Uterus (tissue), 4 donors: ENCODE measurements at places on chromosomes 2 and 18.

GRCh38 chr2:105149272-105149671 lies 92.3 kb upstream of the GPR45 start:
- DNase-seq = no peak

DNA sequence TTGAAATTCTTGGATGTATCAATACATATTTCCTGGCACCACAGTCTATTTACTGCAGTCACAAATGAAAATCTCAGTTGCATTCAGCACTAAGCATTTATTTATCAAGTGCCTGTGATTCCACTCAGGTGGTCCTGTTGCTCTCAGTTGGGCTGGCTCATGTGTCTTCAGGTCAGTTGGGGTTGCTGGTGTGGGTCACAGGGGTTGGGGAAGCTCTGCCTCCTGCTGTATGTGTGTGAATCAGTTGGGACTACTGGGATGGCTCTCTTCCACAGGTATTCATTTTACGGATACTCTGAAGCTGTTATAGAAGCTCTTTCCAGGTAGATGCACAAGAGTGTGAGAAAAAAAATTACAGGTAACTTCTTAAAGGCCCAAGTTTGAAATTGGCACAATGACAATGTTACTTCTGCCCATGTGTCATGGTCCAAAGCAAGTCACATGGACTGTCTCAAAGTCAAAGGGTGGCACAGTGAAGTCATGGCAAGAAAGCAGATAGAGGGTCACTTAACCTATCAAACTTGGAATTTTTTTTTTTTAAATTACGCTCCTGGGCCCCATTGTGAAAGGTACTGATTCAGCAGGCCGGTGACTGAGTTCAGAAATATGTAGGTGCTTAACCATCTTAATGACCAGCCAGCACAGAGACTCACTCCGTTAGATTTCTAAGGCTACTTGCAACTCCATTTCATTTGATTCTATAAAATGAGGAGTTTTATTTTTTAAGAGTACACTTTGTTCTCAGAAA lies 249.2 kb upstream of the GCFC2 start:
- no peak for DNase-seq

DNA sequence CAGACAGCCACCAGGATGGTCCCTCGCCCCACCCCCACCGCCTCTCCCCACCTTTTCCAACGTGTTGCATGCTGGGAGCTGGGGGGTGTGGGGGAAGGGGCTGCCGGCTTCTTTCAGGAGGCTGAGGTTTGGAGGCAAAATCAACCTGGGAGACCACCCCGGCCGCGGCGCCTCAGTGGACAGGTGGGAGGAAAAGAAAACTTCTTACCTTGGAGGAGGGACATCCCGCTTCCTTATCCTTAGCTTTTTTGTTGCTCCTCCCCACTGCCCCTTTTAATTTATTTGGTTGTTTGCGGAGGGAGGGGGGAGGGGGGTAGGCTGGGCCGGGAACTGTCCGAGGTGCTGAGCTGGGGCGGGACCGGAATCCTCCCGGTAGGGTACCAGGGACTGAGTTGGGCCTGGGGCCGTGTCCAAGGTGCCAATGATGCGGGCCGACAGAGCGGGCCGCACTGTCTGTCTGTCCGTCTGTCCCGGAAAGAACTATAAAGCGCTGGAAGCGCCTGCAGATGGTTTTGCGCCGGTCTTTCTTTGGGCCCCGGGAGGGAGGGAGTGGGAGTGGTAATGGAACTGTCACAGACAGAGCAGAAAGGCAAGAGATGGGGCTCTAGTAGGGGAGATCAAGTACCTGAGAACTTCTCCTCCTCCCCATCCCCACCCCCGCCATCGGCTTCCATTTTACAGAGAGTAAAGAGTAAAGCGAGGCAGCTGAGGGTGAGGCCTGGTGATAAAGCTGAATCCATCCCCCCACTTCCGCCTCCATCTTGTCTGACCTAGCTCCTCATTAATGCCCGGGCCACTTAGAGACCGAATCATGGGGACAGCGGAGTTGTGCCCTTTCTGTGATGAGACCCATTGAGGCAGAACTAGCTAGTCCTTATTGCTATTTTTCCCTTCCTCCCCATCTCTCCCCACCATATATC lies 2.4 kb downstream of the CDK5R2 start:
- DNase-seq = no peak

- DNase-seq = no peak
Observed at GRCh38 chr2:148282201-148282600, 261.3 kb downstream of the MBD5 start.

DNA sequence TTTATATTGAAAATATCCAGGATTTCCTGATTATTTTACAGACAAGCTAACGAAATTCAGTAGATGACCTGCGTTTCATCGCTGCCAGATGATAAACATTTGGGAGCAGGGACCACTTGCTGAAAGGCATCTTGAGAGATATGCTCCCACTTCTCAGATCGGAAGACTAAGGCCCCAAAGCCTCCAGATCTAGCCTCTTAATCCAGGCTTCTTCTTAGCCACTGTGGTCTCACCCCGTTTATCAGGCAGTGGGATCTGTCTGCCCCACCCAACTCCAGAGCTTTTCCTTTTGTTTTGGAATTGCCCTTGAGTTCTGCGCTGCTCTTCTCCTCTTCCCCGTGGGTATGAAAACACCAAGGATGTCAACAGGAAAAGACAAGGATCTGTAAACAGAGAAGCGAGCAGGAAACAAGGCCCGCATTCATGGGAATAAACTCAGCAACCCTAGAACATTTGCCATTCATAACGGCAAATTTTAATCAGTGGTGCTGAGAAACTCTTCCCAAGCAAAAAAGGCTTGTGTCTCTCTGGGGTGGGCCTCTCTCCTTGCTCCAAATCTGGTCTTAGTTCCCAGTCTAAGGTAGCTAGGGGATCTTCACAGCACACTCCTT lies 21.4 kb downstream of the MYL12B start:
- DNase-seq = no peak

- DNase-seq = no peak
Observed at GRCh38 chr2:45445037-45445436, 166.0 kb downstream of the SRBD1 start.

DNA sequence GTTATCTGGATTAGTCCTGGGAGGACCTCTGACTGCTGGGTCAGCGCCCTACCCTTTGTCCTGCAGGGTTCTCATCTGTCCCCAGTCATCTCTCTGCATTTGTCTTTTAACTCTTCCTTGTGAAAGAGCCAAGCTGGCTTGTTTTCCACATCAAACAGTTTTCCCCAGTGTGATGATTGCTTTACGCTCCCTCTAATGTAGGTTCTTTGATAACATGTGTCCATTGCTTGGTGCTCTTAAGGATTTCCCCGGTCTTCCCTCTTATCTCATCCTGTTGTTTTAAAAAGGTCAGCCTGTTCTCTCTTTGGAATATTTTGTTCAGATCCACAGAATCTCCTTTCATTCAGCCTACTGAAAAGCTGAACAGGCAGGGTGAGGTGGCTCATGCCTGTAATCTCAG lies 792.1 kb upstream of the RAB6C start:
- no peak for DNase-seq
